ENCODE measurements at places on chromosomes 13 and 19.

GRCh38 chr19:8607386-8607785 lies 3.1 kb downstream of the ADAMTS10 start:
- peak; percentile 90 for DNase-seq

GRCh38 chr13:110600261-110600819 lies 15.0 kb upstream of the NAXD start:
- DNase-seq: no peak

GRCh38 chr19:55228015-55228391 lies 560 bp downstream of the TMEM86B start:
- no peak for DNase-seq

- no peak for DNase-seq
Observed at GRCh38 chr13:113121183-113121927, 1.2 kb upstream of the F10 start.

GRCh38 chr13:31670831-31671617 lies 68.3 kb upstream of the RXFP2 start:
- no peak for DNase-seq

DNA sequence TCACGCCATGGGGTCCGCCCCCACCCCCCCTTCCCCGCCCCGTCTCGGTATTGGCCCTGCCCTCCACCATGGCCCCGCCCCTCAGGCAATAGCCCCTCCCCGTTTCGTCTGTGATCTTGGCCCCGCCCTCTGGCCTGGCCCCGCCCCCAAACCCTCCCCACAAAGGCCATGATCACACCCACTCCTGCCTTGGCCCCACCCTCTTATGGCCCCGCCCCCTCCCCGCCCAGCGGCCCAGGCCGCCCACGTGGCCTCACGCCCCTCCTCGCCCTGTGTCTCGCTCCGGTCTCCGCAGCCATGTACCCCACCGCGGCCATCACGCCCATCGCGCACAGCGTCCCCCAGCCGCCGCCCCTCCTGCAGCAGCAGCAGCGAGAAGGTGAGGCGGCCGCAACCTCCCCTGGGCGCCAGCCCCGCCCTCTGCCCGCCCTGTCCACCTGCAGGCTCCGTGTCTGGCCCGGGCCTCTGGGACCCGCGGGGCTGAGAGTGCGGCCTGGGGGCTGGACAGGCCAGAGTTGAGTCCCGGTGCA lies 61.3 kb downstream of the CELF5 start:
- peak; percentile 50 for DNase-seq

- no peak for DNase-seq
Observed at GRCh38 chr13:32585550-32586079, 637 bp upstream of the PDS5B start.

GRCh38 chr13:26561651-26562511 lies 4.4 kb downstream of the WASF3 start:
- DNase-seq: peak; percentile 39

DNA sequence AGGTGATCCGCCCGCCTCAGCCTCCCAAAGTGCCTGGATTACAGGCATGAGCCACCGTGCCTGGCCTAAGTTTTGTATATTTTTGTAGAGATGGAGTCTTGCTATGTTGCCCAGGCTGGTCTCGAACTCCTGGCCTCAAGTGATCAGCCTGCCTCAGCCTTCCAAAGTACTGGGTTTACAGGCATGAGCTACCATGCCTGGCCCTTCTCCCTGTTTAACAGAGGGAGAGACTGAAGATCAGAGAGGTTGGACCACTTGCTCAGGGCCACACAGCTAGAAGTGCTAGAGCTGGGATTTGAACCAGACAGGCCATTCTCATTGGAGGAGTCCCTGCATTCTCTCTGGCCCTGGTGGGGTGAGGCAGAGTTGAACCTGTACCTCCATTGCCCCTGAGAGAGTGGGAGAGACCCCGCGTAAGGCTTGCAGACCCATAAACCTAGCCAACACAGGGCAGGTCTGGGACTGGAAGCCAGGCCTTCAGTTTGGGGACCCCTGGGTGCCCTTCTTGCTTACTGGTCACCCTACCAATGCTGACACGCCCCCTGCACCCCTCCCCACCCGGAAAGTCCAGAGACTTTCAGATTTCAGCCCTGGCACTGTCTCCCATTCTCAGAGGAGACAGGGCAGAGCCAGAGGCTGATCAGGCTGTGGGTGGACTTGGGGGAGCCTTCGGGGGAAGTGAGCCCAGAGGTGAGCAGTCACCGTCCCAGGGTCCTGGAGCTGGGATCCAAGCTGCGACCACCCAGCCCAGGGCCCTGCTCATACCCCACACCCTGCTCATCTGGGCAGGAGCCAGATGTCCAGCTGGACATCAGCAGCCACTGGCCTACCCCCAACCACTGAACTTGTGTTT lies 13.3 kb downstream of the TTYH1 start:
- no peak for DNase-seq

- no peak for DNase-seq
Observed at GRCh38 chr13:56718791-56719190, 421.9 kb upstream of the PRR20A start.

DNA sequence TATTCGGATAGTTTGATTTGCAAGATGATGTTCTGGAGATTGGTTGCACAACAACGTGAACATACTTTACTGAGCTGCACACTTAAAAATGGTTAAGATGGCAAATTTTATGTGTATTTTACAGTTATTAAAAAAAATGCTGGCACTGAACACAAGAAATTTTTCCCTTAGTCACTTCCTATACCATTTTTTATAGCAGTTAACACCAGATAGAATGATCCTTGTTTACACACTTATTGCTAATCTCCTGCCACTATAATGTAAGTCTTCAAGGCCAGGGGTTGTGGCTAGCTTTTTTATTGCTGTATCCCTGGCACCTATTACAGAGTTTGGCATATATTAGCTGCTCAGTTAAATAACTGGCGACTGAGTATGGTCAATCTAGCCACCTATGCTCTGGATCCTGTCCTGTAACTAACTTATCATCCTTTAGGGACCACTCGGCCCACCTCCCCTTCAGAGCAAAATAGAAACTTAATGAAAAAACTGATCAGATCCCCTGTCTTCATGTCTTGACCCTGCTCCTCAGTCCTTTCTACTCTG lies 2.0 kb upstream of the EBPL start:
- DNase-seq: no peak

DNA sequence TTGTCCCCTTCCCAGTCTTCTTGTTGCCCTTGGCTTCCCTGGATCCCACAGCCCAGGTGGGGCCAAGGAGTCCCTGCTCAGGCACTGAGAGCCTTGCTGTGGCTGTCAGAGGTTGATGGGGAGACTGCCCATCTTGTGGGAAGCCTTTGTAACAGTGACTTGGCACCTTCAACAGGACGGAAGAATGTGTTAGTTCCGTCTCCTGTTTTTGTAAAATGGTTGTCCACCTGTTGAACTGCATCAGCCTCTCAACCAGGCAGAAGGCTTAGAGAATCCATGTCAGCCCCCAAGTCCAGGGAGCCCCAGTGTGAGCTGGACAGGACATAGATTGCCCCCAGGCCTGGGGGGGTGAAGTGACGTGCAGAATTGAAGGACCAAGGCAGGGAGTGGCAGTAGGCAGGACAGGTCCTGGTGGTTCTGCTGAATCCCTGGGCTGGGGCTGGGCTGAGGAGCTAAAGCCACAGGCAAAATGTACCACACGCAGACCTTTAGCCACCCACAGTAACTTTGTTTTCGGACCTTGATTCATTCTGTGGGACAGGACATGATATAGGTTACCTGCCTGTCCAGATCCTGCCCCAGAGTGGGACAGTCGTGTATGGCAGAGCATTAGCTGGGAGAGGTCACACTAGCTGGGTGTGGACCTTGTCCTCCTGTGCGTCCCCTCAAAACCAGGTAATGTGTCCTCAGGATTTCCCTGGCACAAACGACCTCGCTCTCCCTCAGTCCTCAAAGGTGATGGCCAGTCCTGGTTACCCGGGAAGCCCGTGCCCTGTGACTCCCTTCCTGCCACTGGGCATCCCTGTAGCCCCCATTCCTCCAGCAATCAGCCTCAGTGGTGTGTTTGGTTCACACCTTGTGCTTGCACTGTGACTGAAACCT lies 47.0 kb downstream of the GATAD2A start:
- DNase-seq: no peak

GRCh38 chr13:110925023-110925612 lies 10.2 kb upstream of the ANKRD10 start:
- no peak for DNase-seq

DNA sequence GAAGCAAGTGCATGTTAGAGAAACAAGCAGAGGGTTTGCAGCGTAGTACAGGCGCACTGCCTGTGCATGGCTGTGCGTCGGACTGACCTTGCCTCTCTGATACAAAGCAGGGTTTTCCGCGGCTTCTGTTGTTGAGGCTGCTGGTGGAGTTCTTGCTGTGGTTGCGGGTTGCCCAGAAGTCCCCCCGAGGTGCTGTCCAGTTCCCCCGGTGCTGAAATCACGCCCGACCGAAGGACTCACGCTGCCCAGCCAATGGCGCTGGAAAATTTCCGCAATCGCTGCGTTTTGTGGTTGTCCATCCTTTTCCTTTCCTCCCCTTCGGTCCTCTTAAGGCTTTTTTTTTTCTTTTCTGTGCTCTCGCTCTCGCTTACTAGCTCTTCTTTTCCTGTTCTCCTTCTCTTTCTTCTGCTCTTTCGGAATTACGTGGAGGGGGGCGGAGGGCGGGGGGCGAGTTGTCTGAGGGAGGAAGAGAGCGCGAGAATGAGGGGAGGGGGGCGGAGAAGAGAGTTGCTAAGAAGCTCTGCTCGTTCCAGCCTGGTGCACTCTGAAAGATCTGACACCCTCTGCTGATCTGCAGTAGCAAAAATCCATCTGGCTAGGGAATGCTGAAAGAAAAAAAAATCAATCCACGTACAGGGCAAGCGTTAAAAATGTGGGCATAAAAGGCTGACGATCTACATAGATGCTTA lies at the start of gene SLITRK1:
SLITRK1 (minus strand) TSS at position 558 of the 689 bp plus-strand sequence. CDS start 967 bp downstream, outside the sequence.
- no peak for DNase-seq

GRCh38 chr13:28538932-28539331 lies 44.0 kb upstream of the FLT1 start:
- no peak for DNase-seq

GRCh38 chr13:60720590-60720989 lies 323.6 kb downstream of the TDRD3 start:
- no peak for DNase-seq

DNA sequence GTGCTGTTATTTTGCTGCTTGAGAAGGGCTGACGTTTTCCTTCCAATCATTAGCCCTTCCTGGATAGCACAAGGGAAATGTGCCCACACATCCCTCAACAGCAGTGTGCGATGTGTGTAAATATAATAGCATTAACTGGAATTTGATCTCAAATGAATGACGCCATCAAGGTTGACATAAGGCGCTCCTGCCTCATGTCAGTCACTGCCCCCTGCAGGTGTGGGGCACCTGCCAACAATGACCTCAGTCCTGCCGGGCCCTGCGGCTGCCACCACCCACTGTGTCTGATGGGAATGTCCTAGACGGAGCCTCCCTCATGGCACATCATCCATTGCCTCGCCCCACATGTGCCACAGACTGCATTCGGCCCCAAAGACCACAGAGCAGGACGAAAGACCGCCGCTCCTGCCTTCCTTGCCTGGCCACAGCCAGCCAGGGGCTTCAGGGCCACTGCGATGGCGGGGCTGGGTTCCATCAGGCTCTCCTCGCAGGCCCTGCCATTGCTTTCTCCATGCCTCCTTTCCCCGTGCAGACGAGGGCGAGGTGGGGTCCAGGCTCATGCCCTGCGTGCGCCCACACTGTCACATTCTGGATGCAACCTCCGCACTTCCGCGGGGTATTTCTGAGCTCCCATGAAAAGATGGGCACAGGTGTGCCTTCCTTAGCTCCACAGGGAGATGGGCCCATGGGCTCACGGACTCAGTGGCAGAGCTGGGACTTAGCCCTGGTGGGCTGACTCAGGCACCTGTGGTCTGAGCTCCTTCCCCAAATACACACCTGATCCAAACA lies 146.7 kb downstream of the SOX1 start:
- DNase-seq: no peak

DNA sequence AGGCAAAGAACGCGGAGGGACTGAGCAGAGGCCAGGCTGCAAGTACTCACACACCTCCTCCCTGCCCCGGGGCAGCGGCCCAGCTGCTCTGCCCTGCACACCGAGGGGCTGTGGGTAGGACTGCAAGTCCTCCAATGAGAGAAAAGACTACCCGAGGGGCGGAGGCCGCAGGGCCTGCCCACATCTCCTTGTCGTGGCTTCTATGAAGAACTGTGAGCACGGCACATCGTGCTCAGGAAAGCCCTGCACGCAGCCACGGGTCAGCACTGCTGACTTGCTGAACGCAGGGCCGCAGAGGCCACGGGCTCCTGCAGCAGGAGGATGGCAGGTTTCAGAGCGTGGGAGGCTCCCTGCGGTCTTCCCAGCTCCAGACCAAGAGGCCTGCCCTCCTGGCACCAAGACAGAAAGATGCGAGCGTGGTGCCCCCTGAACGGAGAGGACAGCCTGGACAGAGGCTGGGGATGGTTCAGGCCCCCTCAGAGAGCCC lies 37.4 kb downstream of the CEBPG start:
- no peak for DNase-seq

- no peak for DNase-seq
Observed at GRCh38 chr13:79044415-79044814, 361.6 kb downstream of the RBM26 start.

DNA sequence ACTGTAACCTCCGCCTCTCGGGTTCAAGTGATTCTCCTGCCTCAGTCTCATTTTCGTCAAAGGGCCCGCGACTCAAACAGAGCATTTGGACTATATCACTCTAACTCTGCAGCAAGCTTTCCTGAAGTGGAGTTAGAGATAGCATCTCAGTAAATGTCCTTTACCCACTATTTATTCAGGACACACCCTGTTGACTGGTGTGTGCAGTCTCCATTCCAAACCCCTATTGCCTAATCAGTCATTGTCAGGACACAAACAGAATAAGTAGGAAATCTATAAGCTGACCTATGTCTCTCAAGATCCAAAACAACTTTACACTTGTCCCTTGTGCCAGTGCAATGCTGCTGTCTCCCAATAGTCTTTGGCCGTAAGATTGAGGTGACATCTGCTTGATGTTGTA lies 1.4 kb downstream of the ZNF222 start:
- no peak for DNase-seq

DNA sequence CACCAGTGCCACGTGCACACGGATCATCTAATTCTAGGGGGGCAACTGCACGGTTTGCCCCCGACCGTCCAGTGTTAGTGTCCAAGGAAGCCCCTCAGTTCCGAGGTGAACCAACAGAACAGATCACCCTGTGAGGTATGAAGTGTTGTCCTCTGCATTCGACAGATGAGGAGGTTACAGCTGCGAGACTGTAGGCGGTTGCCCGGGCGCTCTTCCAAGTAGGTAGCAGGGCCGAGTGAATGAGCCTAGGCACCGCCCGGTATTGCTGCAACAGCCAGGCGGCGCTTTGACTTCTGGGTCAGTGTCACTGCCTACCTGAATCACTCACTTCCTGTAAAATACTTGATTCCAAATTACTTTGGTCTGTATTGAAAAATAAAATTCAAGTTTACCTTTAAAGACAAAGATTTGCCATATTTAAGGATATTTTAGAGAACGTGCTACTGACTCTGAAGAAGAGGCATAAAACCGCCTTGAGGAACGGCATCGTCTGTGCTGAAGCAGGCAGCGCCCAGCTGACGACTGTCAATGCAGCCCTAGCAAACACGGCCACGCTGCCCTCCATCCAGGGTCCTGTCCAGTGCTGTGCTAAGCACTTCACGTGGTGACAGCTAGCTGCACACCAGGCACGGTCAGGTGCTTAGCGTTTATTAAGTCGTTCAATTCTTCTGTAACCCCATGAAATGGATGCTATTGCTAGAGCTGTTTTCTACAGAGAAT lies 19.3 kb upstream of the RASA3 start:
- DNase-seq: no peak

GRCh38 chr19:15846923-15847322 lies 31.5 kb upstream of the OR10H1 start:
- DNase-seq: no peak

GRCh38 chr19:35879068-35879467 lies 10.7 kb downstream of the APLP1 start:
- no peak for DNase-seq

Measured in hepatic stellate cell (primary cell).